Natural killer cell (primary cell): ENCODE measurements at places on chromosomes 16 and 17.

DNA sequence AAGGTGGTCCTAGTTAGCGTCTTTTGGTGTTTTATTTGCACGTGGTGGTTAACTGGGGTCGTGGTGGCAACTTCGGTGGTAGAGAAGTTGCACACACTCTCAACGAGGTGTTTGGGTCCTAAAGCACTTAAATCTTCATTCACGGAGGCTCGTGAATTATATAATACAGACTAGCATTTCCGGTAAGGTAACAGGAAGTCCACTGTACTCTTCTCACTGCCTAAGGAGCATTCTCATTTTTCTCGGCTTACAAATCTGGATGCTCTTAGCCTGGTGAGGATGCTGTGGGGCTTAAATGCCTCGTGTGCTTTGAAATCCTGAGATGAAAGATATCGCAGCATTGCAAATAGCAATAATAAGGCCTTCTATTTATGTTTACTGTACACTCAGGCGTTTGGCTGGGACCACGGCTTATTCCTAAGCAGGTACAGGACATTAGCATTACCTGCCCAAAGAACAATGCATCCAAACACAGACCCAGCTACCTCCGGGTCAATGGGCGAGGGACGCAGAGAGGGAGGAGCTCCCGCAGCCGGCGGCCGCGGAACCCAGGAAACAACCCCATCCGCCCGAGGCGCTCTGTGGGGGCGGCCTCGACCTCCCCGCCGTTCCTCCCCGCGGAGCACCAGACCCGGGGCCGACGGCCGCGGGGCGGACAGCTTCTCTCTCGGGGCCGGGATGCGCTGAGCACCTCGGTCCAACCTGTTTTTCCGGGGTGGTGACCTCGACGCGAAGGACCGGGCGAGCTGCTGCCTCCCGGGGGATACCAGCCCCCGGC, 856 bp downstream of the DNAJA2 start:
- DNase-seq, result peak; percentile 53

GRCh38 chr16:4320571-4321137, 4.8 kb downstream of the GLIS2 start:
- DNase-seq, result no peak

DNA sequence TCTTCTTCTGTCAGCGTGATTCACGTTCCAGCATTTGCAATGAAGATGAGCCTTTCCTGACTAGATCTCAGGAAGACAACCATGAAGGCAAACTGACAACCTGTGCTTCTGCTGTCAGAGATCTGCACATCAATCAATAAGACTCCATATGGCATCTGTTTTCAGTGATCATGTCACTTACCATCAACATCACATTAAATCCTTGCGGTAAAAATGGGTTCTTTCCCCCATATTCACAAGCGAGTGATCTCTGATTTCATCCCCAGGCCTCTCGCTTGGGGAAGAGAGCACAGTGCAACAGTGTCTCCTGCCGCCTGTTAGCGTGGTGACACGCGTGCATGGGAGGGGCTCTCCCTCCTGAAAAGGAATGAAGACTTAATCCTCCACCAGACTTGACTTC, 11.1 kb downstream of the NACA2 start:
- DNase-seq, result no peak

GRCh38 chr17:73695035-73695738, 50.9 kb upstream of the SDK2 start:
- no peak for DNase-seq

GRCh38 chr17:37359682-37360188, 16.1 kb upstream of the C17orf78 start:
- DNase-seq, result no peak

GRCh38 chr17:12769981-12770380, 19.3 kb upstream of the ARHGAP44 start:
- DNase-seq, result no peak

GRCh38 chr17:32142857-32143526, 690 bp downstream of the RHOT1 start:
- no peak for DNase-seq

GRCh38 chr17:45719335-45720071, 64.6 kb upstream of the CRHR1 start:
- no peak for DNase-seq

- DNase-seq, result no peak
These were observed 236.0 kb upstream of the ELAC2 start for GRCh38 chr17:13253733-13254410.
